ENCODE measurements at places on chromosomes 2 and 18. TPM values are rescaled to one million over a fixed set of nuclear protein-coding genes. Genes with fewer than 3 reads are reported as not detected.

Gene LGALSL
- total RNA-seq: 11.1 TPM

Gene CLASP1
- 9.5 TPM for total RNA-seq

Gene RTKN
- 55.6 TPM for total RNA-seq

Gene FIGLA
- not detected for total RNA-seq

Gene ERCC3
- total RNA-seq: 24.1 TPM

Gene PSMA8
- total RNA-seq: not detected

Gene RBMS1
- 72.6 TPM for total RNA-seq

Gene FKBP1B
- total RNA-seq: 8.2 TPM

Gene PIEZO2
- 2.8 TPM for total RNA-seq

Gene CUL3
- 63.0 TPM for total RNA-seq

Gene ZSWIM2
- not detected for total RNA-seq

Gene CHRND
- not detected for total RNA-seq

Gene ZDBF2
- 7.9 TPM for total RNA-seq

Gene IL36RN
- not detected for total RNA-seq

Gene TIMM21
- total RNA-seq: 31.9 TPM

Gene CFAP53
- 0.64 TPM for total RNA-seq

Gene TUBB6
- 373 TPM for total RNA-seq

Gene SUPT7L
- 24.8 TPM for total RNA-seq

Gene LRRTM1
- not detected for total RNA-seq

Gene CRYGC
- not detected for total RNA-seq

Gene SCTR
- not detected for total RNA-seq

Gene RAB6D
- not detected for total RNA-seq

Gene GPR55
- total RNA-seq: 0.49 TPM

Gene ELMOD3
- 8.6 TPM for total RNA-seq

Gene CHST9
- not detected for total RNA-seq

Gene KRTCAP3
- not detected for total RNA-seq

Gene PAX8
- total RNA-seq: 50.7 TPM

Gene MPV17
- total RNA-seq: 76.2 TPM

Gene DSG3
- total RNA-seq: not detected

Gene SERPINB12
- total RNA-seq: not detected

Gene RESP18
- total RNA-seq: not detected

Gene GNAL
- total RNA-seq: 3.5 TPM

Gene CPLX4
- total RNA-seq: not detected

Gene STON1
- not detected for total RNA-seq

Gene SERPINB2
- total RNA-seq: not detected

Gene MOCOS
- total RNA-seq: 3.7 TPM

Gene GCKR
- total RNA-seq: 6.0 TPM

Gene ACVR1C
- not detected for total RNA-seq

Gene DGUOK
- 75.0 TPM for total RNA-seq

Gene KCNIP3
- total RNA-seq: 1.0 TPM

Gene CCDC74B
- 19.9 TPM for total RNA-seq

Gene COL3A1
- 3.6 TPM for total RNA-seq

Gene IGFBP2
- 110 TPM for total RNA-seq

Gene NABP1
- total RNA-seq: 13.9 TPM

Gene MALL
- 61.6 TPM for total RNA-seq

Gene SKA1
- total RNA-seq: 13.3 TPM

Gene PKP4
- 7.9 TPM for total RNA-seq

Gene ASAP2
- total RNA-seq: 33.8 TPM

Gene TUBA3E
- not detected for total RNA-seq

Gene SLC30A3
- not detected for total RNA-seq

Gene PSD4
- total RNA-seq: 27.0 TPM

Gene QPCT
- total RNA-seq: 12.1 TPM

Measured in Caki2 (cell line).